ENCODE measurements at places on chromosomes 6 and 20.

GRCh38 chr6:107026965-107027364 lies 1.0 kb upstream of the MTRES1 start:
- no peak for DNase-seq

DNA sequence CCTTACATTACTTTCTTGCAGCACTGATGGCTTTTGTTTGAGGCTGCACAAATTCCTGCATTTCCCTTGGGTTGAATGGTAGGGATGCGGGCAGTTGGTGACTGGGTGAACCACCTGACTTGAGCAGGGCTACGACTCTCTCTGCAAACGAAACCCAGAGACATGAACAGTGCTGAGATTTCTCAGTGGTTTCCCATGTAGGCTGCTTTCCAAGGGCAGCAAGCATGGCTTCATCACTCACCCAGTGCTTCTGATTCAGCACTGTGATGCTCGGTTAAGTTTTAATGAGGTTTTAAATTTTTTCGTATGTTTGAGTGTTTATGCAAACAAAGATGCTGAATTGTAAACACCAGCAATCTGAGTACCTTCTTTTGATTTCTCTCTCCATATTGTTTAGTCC lies 127.2 kb downstream of the MTHFD1L start:
- DNase-seq, result no peak

DNA sequence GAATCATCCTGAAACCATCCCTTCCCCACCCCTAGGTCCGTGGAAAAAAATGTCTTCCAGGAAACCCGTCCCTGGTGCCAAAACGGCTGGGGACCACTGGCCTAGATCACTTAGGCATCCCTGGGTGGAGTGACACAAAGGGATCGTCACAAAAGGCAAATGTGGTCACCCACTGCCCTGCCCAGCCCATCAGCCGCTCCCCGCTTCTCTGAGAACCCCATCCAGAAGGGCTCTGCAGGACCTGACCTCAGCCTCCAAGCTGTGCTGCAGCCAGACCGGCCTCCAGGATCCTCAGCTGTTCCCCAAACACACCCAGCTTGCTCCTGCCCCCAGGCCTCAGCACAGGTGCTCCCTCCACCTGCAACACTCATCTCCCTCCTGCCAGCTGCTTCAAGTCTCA lies 61.6 kb downstream of the PREX1 start:
- DNase-seq, result no peak

DNA sequence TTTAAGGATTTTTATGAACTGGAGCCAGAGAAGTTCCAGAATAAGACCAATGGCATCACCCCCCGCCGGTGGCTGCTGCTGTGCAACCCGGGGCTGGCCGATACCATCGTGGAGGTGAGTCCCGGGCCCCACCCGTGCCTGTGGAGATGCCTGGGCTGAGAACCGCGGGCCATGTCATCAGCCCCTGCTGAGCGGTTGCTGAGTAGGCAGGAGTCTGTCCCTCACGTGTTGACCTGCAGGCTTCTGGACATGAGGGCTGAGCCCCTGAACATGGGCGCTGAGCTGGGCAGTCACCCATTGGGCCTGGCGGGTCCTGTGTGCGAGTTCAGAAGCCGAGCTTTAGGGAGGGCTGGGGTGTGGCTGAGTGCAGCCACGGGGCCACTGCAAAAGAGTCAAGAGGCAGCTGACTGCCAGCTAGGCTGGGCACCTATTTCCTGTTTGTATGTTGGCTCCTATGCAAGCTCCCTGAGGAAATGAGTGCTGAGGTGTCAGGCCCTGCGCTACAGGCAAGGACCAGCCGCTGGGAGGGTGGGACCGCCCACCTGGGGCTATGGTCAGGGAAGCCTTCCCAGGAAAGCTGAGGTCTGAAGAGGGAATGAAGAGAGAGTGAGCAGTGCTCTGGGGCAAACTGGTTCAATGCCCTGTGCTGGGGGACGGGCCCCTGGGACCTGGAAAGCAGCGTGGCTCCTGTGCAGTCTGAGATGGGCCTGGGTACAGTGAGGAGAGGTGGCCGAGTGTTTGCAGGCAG lies 34.3 kb downstream of the PYGB start:
- no peak for DNase-seq

DNA sequence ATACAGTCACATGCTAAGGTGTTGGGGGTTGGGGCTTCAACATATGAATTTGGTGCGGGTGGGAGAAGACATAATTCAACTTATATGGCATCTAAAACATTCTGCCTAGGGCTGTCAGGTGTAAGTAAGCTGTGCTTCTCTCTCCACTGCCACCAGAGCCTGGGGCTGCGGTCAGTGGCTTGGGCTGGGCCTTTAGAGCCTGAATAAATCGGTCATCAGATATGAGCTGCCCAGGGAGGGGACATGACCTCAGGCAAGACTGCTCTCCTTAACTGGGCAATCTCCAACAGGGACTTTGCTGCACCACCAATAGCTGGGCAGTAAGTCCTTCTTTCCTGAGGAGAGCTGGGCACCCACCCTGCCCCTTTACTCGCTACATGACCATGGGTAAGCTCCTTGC lies 24.9 kb upstream of the SIRPA start:
- no peak for DNase-seq

DNA sequence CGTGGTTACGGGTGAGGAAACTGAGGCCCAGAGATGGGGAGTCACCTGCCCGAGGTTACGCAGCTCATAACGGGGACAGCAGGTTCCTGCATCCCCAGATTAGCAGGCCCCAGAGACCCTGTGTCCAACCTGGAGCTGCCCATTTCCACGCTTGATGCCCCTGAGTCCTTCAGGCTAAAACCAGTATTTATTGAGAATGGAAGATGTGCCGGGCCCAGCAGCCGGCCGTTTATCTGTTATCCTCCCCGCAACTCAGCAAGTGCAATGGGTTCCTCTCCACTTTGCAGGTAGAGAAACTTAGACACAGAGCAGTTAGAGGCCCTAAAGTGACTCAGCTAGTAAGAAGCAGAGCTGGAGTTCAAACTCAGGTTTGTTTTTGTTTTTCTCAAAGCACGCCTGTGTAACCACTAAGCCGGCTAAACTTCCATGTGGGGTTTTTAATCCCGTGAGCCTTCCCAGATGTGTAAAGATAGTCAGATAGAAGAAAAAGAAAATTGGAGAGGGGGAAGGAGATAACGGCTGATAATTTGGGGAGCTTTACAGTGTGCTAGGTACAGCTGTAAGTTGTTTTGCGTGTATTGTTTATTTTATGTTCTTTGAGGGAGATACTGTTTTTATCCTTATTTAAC lies 775 bp downstream of the PFDN4 start:
- DNase-seq, result no peak

- DNase-seq, result no peak
These were observed 98.8 kb upstream of the DST start for GRCh38 chr6:56741472-56741871.

- no peak for DNase-seq
These were observed 7.2 kb upstream of the SRF start for GRCh38 chr6:43163899-43164298.

DNA sequence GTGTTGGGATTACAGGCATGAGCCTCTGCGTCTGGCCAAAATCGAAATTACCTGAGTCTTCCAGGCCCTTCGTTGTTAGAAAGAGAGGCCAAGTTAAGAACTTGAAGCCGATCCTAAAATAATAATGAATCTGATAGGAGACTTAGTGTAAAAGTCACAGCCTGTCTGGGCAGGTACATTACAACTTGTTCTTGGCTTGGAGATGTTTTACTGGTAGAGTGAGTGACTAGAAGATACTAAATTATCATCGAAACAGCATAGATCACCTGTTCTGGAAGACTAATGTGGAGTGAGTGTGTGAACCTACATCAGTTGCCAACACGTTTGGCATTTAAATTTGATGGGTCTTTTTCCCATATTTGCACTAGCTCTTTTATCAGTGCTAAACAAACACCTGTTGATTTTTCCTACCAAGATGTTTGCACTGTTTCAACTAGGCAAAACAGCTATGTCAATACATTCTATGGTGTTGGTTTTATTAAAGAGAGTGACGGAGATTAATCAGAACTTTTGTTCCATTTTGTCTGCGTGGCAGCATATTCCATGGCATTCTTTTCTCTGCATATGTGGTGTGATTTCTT lies 4.6 kb upstream of the TMEM217 start:
- DNase-seq, result no peak

DNA sequence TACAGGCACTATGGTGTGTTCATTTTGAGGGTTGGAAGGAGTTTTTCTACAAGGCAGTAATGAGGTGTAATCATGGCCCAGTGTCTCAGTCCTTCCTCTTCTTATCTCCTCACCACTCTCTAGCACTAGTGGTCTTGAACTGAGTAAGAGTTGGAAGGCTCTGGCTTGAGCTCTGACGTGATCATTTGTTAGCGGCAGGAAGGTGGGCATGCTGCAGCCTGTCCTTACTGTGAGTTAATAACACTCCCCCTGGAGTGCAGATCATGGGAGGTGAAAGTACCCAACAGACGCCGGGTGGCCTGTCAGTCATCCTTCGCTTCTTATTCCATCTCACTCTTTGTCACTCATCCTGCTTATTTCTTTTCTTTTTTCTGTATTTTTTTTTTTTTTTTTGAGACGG lies 356.9 kb downstream of the CDKAL1 start:
- DNase-seq, result no peak

DNA sequence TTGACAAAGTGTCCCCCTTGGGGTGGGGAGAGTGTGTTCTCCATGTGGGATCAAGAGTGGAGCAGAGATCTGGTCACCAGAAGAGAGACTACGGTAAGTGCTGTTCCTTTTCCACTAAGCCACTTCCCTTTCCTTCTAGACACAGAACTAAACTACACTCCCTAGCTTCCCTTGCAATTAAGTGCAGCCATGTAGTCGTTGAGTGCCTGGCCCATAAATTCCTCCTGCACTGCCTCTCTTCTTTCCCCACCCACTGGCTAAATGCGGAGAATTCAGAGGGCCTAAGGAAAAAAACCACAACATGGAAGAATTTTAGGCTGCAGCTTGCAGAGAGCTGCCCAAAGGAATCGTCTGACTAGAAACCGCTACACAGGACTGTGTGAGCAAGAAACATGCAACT lies 1.5 kb downstream of the WDR27 start:
- DNase-seq, result no peak

GRCh38 chr6:34961574-34961973 lies 72.5 kb downstream of the ANKS1A start:
- no peak for DNase-seq

- no peak for DNase-seq
These were observed 735.1 kb upstream of the MARCKS start for GRCh38 chr6:113122060-113122459.

DNA sequence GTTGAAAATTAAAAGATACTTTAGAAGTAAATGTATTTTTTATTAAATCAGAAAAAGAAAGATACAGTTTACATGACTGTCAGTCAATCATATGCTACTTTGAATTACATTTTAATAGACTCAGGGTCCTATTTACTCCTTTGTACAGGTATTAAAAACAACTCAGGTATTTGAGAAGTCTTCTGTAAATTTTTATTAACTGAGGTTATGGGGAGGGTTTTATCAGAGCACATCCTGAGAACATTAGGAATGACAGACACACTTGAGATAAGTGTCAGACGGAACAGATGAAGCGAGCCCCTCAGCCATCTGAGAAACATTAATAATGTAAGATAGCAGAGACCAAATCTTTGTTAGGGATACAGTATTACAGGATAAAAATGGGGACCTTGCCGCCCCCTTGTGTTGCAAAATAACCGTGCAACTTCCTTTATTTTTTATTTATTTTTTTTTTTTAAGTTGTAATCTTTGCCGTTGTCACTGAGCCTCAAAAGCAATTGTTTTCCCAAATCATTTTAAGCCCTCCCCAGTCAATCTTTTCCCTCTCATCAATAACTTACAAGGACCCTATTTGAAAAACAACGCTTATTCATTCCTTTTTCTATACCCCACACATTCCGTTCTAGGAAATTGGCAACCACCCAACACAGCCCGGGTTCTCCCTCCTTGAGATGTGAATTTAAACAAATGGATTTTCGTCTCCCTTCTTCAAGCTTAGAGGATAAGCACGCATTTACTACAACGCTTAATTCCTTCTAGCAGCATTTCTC lies 126.7 kb downstream of the BCAS1 start:
- no peak for DNase-seq

DNA sequence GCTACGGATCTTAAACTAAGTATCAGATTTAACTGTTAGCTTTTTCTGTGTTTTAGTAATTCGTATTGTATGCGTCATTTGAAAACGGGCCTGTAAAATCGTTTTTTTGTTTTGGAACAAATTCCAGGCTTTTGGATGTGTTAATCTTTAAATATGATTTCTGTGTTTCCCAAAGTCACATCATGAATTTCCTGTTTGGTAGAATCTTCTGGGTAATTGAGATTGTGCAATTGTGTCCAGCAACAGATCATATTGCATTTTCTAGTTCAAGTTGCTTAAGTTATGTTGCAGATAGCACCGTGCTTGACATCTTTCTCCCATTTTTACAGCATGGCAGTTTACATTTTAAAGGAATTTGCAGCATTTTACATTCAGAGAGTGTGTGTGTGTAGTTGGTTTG lies 1.9 kb downstream of the MAPK14 start:
- no peak for DNase-seq

- no peak for DNase-seq
These were observed 36.1 kb downstream of the SLC22A2 start for GRCh38 chr6:160222491-160222890.

GRCh38 chr20:49765846-49766541 lies 46.6 kb upstream of the SLC9A8 start:
- DNase-seq, result no peak

GRCh38 chr20:3818155-3819151 lies 1.9 kb upstream of the AP5S1 start:
- DNase-seq, result no peak

GRCh38 chr20:51695574-51696303 lies 72.5 kb downstream of the ATP9A start:
- no peak for DNase-seq

DNA sequence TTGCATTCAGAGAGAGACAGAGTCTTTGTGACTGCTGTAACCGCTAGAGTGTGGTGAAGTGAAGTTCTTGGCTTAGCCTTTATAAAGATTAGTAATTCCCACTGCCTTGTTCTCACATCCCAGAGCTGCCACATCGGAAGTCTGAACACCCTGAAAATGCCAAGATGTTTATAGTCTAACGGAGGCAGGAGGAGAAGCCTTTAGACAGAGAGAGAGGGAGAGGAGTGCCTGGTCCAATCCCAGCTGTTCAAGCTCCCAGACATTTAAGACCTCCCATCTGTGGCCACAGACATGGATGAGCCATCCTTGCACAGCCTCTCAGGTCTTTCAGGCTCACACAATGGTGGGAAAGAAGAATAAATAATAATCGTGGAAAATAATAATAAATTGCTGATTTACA lies 1422.8 kb upstream of the EYS start:
- DNase-seq, result no peak

GRCh38 chr6:92339936-92340640 lies 1079.3 kb downstream of the EPHA7 start:
- DNase-seq, result no peak
